Stimulated activated CD8-positive, alpha-beta memory T cell treated with anti-CD3 and anti-CD28 coated beads, Interleukin-4, amount 100 ng/mL, for 1 hour (primary cell): ENCODE measurements at places on chromosomes 5 and 9.

DNA sequence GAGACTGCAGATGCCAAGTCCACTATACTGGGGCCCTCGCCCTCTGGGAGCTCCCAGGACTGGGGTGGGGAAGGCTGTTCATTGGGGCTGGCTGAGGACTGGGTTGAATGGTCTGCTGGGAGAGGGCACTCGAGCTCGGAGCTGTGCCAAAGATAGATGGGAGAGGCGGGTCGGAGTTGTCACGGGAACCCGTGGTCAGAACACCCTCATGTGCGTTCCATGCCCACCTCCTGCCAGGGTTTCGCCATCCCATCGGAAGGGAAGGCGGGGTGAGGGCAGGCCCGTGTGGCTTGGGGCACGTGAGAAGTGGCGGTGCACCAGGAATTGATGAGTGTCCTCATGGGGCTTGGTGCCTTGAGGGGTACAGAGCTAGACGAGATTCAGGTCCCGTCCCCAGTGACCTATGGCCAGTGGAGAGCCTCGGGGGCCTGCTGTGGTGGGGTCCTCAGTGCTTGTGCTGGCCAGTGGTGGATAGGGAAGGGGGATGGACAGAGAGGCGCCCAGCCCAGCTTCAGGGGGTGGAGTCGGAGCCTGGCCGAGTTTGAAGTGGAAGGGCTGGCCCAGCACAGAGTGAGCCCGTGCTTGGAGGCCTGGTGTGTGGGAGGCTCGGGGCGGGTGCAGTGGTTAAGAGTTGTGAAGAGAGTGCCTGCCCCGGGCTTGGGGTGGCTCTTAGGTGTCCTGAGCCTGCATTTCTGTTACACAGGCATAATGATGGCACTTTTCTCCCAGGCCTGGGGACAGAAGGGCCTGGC is 4.3 kb downstream of the CACFD1 start:
- no peak for DNase-seq

DNA sequence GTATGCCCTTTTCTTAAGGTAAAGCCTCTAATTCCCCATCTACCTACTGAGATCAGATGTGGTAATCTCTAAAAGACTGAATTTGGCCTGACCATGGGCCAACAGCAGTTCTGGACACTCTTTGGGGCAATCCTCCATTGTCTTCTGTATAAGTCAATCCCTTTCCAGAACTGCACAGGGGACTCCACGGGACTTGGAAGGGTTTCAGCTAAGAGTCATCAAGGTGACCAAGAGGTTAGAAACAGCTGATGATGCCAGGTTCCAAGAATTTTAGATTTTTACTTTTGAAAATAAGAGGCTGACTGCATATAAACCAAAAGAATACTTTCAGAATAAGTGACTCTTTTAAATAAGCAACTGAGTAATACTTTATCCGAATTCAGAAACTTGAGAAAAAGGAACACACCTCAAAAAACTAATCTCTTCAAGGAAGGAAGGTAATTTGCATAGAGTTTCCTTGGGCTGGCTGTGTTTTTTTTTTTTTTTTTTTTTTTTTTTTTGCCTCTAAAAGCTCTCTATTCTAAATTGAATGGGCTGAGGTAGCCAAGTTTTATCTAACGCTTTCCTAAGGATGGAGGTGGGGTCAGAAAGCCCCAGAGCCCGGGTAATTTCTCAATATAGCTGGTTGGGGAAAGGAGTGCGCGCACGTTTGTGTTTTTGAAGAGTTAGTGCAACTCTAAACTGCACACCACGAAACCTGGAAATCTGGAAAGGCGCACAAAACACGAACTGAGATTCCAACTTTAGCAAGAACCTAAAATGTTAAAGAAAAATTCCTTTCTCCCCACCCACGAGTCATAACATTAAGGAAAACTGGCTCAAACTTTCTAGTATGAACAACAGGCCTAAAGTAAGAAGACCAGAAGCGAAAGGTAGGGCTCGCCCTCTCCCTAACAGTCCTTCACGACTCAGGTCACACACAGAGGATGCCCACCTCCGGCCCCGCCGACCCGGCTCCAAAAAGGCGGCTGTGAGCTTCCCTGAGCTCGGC is 1.3 kb downstream of the VCP start:
- no peak for DNase-seq

GRCh38 chr5:173745123-173745522 is 128.7 kb upstream of the BOD1 start:
- DNase-seq, result no peak

DNA sequence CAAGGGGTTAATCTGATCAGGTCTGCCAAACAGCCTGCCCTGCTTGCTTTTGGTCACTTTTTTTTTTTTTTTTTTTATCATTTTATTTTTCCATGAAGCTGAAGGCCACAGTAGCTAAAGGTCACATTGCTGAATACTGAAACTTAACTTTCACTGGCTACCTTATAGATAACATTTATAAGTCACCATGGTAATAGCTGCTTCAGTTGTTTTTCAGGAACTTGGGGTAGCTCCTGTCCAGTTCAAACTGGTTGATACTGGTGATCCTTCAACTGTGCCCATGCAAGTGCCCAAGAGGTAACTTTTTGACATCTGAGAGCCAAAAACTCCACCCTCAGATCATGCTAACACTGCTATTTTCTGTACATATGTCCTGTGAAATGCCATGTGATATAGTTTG is 68.3 kb upstream of the RGS7BP start:
- no peak for DNase-seq

DNA sequence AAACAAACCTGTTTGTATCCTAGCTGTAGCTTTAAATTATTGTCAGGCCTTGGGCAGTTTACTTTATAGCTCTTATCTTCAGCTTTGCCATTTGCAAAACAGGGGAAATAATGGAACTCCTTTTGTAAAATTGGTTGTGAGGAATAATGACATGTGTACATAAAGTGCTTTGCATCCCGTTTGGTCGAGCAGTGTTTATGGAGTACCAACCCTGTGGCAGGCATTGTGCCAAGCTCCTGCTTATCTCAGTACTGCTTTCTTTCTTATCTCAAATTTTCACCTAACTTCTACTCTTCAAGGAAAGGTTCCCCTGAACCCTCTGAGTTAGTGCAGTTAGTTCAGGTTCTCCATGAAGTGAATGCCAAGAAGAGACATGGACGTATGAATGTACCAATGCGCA is 9.4 kb upstream of the TENT2 start:
- no peak for DNase-seq

DNA sequence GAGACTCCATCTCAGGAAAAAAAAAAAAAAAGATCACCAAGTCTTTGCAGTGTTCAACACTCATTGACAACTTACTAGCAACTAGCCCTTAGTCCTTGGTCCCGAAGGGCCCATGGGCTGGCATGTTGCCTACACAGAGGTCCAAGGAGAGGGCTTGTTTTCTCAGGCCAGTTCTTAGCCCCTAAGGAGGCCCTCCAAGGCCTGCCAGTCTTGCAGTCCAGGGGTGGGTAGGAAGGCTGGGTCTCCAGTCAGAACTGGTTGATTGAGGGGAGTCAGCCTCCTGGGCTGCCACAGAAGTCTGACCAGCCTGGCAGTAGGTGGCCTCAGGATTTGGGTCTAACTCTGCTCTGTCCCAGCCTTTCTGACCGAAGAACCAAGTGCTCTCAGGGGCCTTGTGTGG is 32.7 kb downstream of the IER5L start:
- DNase-seq, result no peak

- no peak for DNase-seq
These were observed 200.4 kb downstream of the LRRC70 start for GRCh38 chr5:62779010-62779422.
